Kasumi-1 (cell line): ENCODE measurements at places on chromosomes 1 and 21.

DNA sequence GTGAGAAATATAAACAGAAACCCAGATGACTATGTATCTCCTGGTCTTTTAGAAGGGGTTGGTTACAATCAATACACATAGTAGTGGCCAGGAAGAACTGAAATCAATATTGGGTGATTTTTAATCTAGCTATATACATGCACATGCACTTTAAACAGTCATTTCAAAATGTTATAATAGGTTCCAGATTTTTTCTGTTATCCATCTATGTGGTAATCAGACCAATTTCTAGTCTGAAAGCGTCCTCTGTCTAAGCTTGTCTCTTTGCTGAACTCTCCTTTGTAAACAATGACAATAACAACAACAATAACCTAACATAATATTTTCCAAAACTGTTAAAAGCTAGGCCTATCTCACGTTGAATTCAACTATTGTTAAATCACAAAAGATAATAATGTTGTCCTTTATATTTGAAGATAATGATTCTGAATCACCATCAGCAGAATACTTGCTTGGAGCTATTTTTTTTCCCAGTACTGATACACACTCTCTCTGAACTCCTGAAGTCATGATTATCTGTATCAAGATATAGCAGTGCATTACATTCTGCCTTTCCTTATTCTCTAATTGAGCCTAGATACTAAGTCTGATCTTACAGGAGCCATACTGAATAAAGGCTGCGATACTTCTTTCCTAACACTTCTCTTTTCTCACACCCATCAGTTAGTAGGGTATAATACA, 496.8 kb upstream of the ZRANB2 start:
- DNase-seq = no peak

DNA sequence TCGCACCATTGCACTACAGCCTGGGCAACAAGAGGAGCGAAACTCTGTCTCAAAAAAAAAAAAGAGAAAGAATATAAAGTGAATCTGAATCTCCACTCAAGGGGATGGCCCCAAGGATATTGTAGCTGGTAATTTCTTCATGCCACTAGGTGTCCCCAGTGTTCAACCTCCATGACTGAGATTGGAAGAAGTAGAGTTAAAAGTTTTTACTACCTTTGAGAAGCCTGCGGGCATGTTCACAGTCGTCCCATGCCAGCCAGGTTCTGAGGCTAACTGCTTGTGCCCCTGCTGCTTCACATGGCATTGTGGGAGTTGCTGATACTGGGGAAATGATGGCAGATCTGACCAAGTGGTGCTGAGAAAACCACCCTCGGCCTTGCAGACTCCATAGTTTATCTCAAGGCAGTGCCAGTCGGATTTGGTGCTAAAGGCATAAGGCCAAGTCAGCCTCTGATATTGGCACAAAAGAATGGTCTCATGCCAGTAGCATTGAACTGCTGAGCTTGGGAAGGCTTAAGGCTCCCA, 10.8 kb upstream of the SHISA4 start:
- peak; percentile 65 for DNase-seq

GRCh38 chr1:31609514-31610118, 7.9 kb upstream of the HCRTR1 start:
- DNase-seq = no peak

- DNase-seq = no peak
Measured at GRCh38 chr1:175167861-175168260, 24.7 kb downstream of the KIAA0040 start.

DNA sequence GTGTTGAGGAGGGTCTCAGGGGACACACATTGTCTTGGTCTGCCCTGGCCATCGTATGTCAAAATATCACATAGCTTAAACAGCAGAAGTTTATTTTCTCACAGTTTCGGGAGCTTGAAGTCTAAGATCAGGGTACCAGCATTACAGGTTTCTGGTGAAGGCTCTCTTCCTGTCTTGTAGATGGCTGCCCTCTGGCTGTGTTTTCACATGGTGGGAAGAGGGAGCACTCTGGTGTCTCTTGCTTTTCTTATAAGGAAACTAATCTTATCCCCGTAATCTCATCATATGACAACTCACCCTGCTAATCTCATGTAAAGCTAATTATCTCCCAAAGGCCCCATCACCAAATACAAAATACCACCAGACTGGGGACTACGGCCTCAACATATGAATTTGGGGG, 246.9 kb upstream of the ST6GALNAC5 start:
- DNase-seq = no peak

DNA sequence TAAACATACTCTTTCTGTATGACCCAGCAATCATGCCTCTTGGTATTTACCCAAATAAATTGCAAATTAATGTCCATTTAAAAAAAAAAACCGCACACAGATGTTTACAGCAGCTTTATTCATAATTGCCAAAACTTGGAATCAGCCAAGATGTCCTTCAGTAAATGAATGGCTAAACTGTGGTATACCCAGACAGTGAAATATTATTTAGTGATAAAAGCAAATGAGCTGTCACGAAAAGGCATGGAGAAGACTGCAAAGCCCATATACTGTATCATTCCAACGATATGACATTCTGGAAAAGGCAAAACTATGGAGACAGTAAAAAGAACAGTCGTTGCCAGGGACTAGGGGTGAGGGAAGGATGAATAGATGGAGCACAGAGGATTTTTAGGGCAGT, 77.0 kb upstream of the FAM20B start:
- no peak for DNase-seq

DNA sequence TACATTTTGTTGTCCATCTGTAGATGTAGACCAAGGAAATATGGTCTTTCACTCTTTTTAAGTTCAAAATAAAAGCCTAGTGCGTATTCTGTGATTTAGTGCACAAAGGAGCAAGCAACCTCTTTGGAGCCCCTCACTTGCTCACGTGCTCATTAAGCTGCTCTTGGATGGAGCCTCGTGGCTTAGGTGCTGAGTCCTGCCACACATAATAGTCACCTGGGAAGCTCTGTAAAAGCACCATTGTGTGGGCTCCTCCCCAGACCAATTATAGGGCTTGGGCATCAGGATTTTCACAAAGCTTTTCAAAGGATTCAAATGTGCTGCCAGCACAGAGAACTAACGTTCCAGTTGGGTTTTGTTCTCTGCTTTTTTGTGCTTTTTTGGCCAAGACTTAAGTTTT, 85.0 kb downstream of the PCP4 start:
- no peak for DNase-seq

DNA sequence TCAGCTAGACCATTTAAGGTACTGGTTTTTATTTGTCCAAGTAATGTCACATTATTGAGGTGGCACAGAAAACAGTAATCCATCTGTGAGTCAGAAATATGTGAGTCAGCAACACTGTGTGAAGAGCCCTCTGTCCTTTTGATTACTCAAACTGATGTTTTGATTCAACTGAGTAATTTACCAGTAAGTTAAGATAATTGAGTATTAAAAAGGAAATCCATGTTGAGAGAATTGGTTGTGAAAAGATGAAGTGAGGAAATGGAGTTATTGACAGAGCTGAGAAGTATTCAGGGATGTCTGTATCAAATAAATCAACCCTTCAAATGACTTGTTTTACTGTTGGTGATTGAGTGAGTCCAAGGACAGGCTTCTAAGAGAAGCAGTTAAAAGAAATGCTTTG, 302.7 kb upstream of the SGIP1 start:
- DNase-seq = no peak

DNA sequence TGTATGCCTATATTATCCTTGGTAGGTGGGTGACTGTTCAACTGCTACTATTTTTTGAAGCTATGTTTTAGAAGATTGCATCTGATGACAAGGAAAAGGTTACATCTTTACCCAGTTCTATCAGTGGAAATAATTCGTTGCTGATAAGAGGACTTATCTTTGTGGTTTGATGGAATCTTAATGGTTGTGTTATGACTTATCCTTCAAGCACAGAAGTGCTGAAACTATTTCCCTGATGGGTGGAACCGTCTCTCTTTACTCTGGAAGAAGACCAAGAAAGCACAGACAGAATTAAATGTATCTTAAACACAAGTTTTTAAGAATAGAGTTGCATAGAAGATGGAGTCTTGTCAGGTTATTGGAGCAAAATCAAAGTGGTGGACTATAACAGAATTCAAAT, 437.7 kb upstream of the KAZN start:
- DNase-seq = no peak

GRCh38 chr1:198978523-198978922, 339.7 kb downstream of the PTPRC start:
- DNase-seq = no peak

GRCh38 chr1:167924102-167924501, 10.2 kb upstream of the ADCY10 start:
- DNase-seq = no peak

- DNase-seq = no peak
Measured at GRCh38 chr1:9689971-9690381, 38.4 kb downstream of the PIK3CD start.

DNA sequence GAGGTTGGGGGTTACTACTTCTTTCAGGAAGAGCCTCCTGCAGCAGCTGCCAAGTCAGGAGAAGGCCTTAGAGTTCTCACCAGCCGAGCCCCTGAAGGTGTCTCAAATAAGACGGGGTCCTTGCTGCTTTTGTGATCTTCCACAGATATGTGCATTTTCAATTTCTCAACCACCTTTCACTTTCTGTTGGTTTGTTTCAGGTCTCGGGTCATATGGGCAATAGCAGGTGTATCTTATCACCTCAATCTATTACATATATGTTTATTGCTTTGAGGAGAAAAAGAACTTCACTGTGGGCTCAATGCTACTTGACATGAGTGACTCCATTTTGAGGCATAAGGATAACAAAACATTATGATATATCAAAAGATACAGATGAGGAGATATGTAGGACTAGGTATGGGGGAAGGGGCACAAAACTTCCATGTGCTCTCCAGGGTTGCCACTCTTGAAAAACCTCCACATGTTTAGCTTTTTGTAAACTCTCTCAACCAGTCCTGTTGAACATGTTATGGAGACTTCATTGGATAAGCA, 1171.4 kb upstream of the ADGRL2 start:
- DNase-seq = no peak

- DNase-seq = no peak
Measured at GRCh38 chr1:919271-919872, 4.4 kb upstream of the SAMD11 start.

DNA sequence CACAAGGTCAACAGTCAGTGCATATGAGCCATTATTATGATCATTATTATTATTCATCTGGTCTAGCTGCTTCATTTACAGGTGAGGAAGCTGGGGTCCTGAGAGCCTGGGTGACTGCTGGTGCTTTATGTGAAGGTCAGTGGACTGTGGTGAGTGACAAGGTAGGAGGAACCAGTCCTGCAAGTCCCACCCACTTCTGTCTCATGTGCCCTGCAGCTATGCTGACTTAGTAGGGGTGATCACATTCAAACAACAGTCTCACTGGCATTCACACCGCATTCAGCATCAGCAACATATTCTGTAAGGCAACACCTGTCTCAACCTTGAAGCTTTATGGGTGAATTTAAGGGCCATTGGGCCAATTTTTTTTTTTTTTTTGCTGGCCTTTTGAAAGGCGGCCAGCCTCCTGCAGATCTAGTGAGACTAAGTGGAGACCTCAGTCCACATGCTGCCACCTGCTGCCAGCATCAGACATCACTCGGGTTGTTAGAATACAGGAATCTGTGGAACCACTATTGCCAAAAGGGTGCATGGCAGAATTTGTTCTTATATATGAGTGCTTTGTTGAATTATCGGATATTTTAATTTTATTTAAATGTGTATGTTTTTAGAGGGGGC, 59.9 kb upstream of the CACNA1E start:
- DNase-seq = peak; percentile 26

GRCh38 chr21:25942135-25942534, 207.4 kb downstream of the GABPA start:
- DNase-seq = no peak

GRCh38 chr1:204084247-204084772, 11.4 kb downstream of the SOX13 start:
- DNase-seq = no peak

GRCh38 chr21:35963920-35964451, 96.3 kb downstream of the SETD4 start:
- no peak for DNase-seq

GRCh38 chr1:16927256-16927655, 5.5 kb downstream of the CROCC start:
- DNase-seq = no peak

DNA sequence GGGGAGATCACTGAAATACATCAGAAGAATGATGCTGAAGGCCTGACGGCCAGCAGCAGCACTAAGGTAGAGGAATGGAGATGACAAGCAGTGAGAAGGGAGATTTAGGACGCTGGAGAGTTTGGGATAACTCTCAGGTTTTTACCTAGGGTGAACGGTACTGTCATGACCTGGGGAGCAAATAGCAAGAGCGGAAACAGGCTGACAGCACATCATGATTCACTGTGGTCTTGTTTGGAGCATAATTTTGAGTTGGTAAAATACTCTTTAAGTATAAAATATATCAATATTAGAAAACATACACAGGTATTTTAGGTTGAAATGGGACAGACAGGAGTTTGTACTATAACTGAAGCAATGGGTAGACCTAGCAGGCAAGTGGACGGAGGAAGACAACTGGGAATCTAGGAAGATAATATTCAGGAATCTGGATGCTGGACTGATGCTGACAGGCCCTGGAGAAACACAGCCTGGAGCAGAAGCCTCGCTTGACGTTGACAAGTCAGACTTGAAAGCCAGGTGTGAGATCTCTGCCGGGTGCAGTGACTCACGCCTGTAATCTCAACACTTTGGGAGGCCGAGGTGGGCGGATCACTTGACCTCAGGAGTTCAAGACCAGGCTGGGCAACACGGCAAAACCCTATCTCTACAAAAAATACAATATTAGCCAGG, 33.3 kb downstream of the ALG14 start:
- DNase-seq = no peak

DNA sequence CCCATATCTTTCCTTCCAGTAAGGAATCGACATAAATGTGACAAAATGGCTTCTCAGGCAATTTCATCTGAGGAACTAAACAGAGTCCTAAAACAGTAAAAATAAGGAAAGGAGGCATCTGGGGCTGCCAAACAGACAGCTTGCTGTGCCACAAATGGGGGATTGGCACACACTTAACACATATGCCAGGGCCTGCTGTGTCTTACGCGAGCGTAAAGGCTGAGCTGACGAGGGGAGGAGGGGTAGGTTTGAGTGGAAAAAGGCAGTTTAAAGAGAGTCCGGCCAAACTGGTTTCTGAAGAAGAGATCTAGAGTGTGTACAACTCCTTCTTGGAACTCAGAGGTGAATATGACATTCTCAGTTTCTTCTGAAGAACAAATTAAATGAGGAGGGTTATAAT, 244.1 kb upstream of the MAP1LC3C start:
- DNase-seq = no peak

- DNase-seq = peak; percentile 13
Measured at GRCh38 chr1:43067977-43068751, 103.9 kb downstream of the EBNA1BP2 start.

GRCh38 chr1:186905561-186905960, 76.8 kb downstream of the PLA2G4A start:
- DNase-seq = no peak
